ENCODE measurements at places on chromosomes 6 and 20.

DNA sequence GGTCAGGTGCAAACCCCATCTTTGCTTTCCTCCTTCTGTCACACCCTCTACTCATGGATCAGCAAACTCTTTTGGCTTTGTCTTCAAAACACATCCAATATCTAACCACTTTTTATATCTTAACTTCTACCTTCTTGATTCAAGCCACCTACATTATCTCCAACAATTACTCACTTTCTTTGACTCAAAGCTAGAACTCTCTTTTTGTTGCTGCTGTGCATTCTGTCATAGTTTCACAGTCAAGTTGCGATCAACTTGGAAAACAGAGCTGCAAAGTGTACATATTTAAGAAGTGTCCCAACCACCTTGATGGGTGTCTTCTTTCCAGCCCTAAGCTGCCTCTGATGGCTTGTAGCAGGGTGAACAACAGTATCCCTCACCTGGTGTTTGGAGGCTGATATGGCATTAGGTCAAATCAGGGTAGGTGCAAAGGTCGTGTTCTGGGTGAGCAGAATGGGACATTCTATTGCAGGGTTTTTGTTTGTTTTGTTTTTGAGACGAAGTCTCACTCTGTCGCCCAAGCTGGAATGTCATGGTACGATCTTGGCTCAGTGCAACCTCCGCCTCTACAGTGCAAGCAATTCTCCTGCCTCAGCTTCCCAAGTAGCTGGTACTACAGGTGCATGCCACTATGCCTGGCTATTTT is 43.4 kb upstream of the RALGAPA2 start:
- no peak for DNase-seq

GRCh38 chr6:111450087-111450486 is 32.9 kb downstream of the REV3L start:
- DNase-seq: no peak

DNA sequence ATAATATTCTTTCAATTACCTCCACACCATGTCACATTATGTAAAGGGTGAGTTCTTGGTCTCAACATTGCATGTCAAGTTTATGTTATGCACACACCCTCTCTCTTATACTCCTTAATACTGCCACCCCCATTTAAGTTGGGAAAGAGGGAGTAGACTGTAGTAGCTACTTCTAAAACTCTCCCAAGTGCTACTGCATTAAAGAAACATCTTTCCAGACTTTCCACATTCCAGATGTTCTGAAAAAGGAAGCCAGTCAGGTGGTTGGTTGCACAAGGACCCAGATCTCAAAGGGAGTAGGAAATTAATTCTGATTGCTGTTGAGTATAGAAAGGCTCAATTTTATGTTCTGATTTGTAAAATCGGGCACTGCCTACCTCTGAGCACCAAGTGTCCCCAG is 419.5 kb downstream of the CD83 start:
- DNase-seq: no peak

DNA sequence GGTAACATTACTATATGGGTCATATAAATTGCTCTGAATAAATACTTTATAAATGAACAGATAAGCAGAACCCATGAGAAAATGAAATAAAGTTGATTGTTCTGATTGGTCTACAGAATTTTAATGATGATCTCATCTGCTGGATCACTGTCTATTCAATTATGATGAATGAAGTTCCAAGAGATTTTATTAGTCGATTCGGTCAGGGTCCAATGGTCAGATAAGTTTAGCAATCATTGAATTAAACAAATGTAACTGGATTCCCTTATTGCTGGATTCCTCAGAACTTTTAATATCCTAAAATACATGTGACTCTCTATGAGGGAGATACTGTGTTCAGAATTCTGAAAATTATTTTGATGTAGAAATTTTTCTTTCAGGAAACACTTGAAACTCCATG is 715.2 kb downstream of the EPM2A start:
- no peak for DNase-seq

DNA sequence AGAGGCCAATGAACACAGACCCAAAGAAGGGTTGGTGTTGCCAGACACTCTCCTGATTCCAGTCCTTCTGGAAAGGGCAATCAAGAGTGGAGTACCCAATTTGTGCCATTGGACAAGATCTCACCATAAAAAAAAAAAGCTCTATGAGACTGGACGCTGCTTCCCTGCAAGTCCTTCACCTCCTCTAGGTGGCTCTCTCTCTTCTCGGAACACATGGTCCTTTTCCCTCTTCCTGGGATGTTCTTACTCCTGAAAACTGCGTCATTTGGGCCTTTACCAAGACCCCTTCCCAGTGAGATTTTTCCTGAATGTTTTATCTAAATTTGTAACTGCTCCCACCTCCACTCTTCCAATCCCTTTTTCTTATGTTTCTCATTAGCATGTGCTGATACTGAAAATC is 280.8 kb downstream of the FOXA2 start:
- no peak for DNase-seq

- no peak for DNase-seq
These were observed 28.2 kb downstream of the CBFA2T2 start for GRCh38 chr20:33518071-33518470.

DNA sequence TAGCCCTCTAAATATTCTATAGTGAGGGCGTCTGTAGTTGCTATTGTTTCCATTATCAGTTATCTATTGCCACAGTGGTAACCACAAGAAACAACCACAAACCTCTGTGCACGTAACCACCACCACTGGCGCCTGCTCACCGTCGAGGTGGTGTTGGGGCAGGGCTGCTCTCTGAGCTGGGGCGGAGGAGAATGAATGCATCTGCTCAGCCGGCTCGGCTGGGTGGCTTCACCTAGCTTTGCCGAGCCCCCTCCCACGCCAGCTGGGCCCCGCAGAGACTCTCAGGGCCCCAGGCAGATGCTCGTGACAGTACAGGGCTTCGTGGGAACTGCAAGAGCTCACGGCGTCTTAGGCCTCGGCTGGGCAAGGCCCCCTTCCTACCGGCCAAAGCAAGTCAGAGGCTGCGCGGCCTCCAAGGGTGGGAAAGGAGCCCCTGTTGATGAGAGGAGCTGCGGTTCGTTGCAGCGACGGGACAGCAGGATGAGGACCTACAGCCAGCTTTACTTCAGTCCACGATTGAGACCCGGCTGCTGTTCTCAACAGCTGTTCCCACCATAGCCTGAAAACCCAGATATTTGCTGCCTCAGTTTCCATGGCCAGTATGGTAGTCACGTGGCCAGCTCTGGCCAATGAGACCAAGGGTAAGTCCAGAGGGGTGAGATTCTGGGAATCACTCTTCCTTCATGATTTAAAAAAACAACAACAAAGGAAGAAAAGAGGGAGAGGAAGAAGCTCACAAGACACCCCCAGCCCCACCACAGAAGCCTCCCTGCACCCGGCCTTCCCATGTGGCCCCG is 120.2 kb upstream of the AFDN start:
- DNase-seq: peak; percentile 25

- DNase-seq: peak; percentile 36
These were observed 27.1 kb downstream of the CD83 start for GRCh38 chr6:14144678-14145113.

- DNase-seq: no peak
These were observed 127.9 kb upstream of the FOXO3 start for GRCh38 chr6:108432792-108433191.

DNA sequence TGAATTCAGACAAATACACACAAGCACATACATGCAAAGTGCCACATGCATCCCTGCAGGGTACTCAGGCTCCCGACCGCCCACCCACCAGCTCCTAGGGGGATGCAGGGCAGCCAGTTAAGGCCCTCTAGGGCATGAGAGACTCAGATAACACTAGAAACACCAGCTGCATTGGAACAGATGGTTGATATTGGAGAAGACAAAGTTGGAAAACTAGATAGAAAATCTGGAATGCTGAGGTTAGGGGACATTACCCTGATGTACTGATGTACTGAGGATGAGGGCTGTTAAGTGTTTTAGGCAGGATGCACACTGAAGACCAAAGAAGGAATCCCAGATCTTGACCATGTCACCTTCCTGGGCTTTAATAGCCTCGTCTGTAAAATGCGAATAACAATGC is 134.6 kb upstream of the ECI2 start:
- no peak for DNase-seq

GRCh38 chr20:50426866-50427718 is 83.1 kb upstream of the PTPN1 start:
- no peak for DNase-seq

GRCh38 chr6:36491378-36491965 is 48.7 kb downstream of the KCTD20 start:
- no peak for DNase-seq

GRCh38 chr20:15847196-15847784 is 726.0 kb downstream of the KIF16B start:
- DNase-seq: no peak

GRCh38 chr20:50625986-50626677 is 65.2 kb downstream of the RIPOR3 start:
- DNase-seq: no peak

GRCh38 chr6:89874438-89874837 is 19.8 kb upstream of the GJA10 start:
- DNase-seq: no peak

- DNase-seq: no peak
These were observed 27.0 kb downstream of the IL17A start for GRCh38 chr6:52213127-52213526.

- no peak for DNase-seq
These were observed 1.6 kb upstream of the QKI start for GRCh38 chr6:163412801-163413344.

GRCh38 chr6:156820089-156820798 is 43.1 kb downstream of the ARID1B start:
- no peak for DNase-seq

DNA sequence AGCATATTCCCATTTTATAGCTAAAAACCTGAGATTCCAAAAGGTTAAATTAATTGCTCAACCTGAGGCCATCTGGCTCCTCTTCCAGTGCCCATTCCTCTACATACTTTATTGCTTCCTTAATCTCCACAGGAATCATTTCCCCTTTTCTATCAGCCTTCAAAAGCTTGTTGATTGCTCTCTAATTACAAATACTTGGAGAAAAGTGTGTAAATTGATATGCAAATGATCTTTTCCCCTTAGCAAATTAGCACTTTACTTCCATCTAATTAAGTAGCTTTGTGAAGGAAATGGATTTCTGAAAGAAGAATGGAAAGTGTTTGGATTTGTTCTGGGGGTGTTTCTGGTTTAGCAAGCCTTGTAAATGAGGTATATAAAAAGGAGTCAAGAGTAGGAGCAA is 323.3 kb downstream of the GRIK2 start:
- no peak for DNase-seq

DNA sequence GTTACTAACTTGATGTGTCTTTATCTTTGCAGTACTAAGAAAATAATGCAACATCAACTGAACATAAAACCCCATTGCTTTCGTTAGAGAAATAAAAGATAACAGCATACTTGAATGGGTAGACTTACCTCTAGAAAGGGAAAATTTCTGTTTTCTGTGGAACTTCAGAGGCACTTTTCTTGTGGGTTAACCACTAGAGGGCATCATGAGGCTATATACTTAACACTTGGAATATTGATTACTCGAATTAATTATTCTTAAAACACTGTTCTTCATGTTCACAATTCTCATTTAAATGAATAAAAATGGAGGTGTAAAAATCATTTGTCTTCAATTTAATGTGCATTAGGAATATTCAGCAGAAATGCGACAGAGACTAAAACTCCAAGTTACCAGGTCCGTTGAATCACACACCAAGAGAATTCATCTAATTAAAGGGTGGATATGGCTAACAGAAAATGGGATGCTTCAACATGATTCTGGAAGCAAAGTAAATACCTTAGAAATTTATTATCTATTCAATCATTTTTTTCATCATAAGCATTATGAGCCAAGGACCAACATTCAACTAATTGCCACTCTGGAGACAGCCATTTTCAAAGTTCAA is 330.8 kb upstream of the PREP start:
- DNase-seq: no peak

DNA sequence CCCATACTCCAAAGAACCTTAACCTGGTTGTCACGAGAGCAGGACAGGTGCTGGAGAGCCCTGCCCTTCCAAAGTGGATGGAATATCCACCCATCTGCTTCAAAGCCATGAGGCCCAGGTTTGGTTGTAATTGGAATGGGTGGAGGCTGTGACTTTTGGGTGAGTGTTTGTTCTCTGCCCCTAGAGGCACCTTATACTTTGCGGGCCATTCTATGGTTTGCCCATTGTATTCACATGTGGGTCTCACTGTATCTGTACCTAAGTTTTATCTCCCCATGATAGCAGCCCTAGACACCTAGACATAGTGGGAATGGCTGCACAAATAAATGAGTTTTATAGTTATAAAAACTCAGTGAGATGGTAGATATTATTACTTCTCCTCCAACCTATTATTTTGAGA is 67.1 kb upstream of the NAA20 start:
- DNase-seq: no peak

GRCh38 chr6:131383421-131384411 is 189.3 kb upstream of the ARG1 start:
- DNase-seq: no peak

DNA sequence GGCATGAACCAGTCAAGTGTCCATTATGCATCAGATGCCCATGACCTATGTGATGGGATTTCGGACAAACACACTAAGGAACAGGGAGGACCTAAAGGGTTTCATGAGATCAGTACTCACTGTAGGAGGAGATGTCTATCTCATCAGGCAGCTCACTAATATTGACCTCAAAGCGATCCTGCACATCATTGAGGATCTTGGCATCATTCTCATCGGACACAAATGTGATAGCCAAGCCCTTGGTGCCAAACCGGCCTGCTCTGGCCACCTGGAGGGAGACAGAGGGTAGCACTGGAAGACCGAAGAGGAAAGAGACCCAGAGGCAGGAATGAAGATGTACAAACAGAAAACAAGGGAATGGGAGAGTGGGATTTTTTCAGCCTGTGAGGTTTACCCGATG is 1.9 kb downstream of the MCCD1 start:
- no peak for DNase-seq

DNA sequence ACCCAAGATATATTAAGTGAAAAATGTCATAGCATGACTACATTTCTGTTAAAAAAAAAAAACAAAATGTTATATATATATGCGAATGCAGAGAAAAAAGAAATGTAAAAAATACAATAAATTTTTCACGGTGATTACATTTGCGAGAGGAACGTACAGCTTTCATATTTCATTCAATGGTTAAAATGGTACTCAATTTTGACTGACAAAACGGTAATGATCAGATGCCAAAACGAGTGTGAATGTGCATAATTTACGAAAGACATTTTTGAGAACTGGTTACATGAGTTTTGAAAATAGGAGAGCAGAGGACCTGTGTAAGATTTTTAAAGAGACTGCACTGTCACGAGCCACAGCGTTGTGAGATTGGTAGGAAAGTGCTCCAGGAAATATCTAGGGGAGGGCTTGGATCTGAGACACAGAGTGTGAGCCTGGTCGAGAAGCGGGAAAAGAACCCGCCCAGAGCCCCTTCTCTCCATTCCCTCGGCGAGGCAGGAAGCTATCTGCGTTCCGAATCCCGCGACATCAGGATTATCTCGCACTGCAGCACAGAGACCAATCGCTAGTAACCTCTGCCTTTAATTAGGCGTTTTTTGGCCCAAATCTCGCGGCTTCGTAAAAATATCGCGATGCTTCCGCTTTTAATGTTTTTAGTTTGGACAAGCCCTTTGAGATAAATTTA is 28.5 kb downstream of the TRIM27 start:
- peak; percentile 82 for DNase-seq

Data from effector memory CD4-positive, alpha-beta T cell (primary cell).